ENCODE measurements at places on chromosomes 4 and X.

- no peak for DNase-seq
Measured at GRCh38 chr4:8080754-8081065, 77.9 kb downstream of the ABLIM2 start.

DNA sequence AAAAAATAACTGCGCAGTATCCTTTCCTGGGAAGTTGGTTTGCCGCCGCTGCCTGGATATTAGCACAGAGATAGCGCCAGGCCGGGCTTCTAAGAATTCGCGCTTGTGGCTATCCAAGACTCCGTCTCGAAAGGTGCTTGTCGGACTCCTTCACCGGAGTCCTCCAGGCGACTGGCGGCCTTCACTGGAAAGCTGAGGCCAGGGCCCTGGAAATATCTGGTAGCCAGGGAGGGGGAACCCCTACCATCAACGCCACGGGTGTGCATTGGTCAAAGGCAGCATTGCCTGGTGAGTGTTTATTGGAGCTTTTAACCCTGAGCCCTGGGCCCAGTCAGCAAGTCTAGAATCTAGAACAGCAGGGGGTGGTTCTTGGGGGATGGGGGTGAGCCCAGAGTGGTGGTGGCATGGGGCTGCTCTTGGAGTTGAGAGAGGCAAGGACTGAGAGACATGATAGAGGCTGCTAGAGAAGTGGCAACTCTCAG lies 577 bp upstream of the PIM2 start:
- DNase-seq = no peak

DNA sequence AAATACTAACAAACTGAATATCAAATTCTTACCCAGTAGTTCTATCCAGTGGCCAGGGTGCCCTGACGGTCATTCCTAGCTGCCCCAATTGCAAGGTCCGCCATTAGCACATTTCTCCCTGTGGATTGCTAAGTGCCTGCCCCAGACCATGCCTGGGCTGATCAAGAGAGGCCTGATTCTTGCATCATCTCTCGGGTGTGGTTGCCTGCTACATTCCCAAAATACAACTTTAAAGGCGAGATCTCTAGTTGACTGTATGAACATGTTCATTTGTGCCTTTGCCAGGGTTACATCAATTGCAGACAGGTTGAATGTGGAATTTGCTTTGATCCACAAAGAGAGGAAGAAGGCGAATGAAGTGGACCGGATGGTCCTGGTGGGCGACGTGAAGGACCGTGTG lies 28.0 kb downstream of the PRPS2 start:
- DNase-seq = no peak

DNA sequence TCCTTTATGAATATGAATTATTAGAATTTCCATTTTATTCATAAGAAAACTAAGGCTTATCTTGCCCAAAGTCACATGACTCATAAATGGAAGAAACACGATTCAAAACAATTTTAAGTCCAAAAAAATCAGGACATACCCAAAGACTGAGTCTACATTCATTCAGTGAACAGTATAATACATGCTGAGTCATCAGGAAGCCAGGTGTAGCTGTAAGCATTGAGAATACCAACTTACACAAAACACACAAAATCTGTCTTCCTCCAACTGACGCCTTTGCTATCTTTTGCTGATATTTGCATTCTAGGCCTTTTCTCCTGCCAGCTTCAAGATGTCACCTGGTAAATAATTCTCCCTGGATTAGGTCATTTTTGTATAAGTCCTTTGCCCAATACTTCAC lies 520.1 kb upstream of the GALNT7 start:
- DNase-seq = no peak

DNA sequence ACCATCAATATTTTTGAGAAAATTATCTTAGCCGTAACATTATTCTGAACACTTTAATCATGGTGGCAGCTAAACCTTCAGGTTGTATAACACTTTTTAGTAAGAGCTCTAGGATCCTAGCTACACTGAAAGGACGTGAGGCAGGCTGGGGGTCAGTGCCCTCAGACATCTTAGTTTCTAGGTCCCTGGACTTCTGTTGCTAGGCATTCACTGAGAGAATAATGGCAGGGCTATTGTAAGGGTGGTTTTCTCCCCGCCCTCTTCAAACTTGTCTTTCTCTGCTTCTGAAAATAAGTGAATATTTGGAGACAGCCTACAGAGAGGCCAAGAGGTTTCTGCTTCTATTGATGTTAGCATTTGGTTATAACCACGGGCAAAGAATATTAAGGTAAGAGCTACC lies 15.4 kb upstream of the MMRN1 start:
- DNase-seq = no peak

- DNase-seq = no peak
Measured at GRCh38 chr4:78524009-78524408, 27.6 kb upstream of the ANXA3 start.

DNA sequence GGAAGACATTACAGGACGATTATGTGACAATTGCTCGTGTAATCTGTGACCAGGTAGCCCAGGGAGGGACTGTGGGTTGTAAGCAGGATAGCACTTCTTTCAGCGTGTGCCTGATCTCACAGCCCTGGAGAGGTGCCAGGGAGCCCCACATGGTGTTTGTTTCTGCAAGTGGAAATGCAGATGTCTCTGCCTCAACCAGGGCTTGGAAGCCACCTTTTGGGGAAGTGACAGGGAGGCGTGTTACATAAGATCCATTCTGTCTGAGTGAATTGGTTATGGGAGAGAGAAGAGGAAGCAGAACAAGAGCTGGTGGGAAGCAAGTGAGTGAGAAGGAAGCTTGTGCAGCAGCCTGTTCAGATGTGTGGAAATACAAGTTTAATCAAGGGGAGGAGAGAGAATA lies 104.5 kb upstream of the GATB start:
- no peak for DNase-seq

- no peak for DNase-seq
Measured at GRCh38 chr4:23770011-23770410, 119.8 kb downstream of the PPARGC1A start.

DNA sequence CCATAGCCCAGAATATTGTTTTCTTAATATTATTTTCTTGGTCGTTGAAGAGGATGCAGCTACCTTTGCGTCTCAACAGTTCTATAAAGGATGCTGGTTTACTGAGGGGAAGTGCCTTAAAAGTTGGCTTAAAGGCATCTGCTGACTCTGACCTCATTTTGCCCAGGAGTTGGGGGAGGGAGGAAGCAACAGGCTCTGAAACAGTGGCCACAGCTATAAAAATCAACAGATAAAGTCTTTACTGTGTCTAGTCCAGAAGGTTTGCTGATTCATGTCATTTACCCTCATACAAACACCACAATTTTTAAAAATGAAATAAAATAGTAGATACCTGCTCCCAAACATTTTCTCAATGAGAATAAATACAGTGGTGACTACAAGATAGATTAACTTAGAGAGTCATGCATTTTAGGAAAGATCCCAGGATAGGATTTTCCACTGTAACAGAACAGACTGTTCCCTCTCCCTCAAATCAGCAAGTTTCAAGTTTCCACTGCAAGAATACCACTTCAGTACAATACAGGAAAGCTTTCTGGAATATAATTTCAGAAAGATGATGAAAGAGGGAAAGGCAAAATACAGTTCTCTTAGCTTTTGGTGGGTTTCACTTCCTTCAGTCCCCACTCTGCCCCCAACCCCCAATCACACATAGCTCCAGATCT lies 1.9 kb downstream of the PHKA1 start:
- no peak for DNase-seq

DNA sequence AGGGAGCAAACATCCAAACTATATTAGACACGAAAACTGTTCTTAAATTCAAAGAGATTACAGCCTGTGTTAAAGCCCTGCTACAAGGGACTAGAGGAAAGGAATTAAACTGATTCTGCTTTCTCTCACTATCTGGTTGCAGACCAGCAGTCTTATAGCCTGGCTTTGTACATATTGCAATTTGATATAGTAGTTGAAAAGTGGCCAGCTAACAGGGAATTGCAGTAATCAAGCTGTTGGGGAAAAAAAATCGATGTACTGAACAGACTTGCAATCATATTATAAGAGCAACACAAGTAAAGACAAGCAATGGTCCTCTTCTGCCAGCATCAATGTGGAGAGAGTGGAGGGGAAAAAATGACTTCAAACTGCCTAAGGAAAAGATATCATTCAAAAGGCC lies 364.4 kb upstream of the EPHA5 start:
- no peak for DNase-seq

- DNase-seq = no peak
Measured at GRCh38 chrX:71482228-71482958, 50.5 kb upstream of the OGT start.

GRCh38 chr4:39484582-39485272 lies 25.9 kb downstream of the LIAS start:
- no peak for DNase-seq

DNA sequence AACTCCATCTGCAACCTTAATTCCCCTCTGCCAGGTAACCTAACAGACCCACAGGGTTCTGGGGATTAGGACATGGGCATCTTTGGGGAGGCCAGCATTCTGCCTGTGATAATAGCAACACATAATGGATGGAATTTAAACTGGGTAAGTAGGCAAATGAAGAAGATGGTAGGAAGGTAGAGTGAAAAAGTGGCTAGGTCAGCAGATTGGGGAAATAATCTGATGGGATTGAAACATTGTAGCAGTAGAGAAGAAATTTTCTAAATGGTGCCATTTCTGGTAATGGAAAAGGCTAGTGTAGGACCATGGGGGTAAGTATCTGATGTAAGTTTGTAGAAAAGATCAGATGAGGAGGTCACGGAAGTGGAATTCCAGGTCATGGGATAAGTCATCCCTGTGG lies 3.0 kb upstream of the CT47C1 start:
- DNase-seq = no peak

DNA sequence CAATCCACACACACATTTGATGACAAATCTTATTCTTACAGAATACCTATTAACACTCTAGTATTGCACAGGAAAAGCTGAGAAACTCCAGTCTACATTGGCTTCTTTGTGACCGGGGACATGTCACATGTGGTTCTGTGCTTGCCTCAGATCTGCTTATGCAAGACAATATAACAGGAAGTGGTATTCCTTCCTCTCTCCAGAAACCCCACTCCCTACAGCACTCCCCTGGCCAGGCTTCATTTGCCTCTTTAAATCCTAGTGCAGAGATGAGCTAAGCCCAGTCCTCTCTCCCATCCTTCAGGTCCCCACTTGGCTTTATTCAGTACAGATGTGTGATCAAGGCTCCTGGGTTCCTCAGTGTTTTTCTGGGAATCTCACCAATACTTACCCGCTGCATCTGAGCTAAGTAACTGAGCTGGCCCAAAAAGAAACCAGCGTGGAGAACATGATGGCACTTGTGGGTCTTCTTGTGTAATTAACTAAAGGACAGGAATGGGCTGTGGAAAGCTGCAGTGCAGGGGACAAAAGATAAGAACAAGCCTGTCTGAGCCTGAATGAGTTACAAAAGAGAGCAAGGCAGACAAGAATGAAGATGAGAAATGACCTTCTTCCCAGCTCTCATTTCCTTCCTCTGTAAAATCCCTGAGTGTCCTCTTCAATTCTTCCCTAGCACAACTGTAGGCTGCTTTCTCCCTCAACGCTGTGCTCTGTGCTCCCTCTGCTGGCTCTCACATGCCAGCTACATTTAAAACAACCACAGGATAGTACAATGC lies 105.6 kb downstream of the HNRNPD start:
- peak; percentile 16 for DNase-seq

DNA sequence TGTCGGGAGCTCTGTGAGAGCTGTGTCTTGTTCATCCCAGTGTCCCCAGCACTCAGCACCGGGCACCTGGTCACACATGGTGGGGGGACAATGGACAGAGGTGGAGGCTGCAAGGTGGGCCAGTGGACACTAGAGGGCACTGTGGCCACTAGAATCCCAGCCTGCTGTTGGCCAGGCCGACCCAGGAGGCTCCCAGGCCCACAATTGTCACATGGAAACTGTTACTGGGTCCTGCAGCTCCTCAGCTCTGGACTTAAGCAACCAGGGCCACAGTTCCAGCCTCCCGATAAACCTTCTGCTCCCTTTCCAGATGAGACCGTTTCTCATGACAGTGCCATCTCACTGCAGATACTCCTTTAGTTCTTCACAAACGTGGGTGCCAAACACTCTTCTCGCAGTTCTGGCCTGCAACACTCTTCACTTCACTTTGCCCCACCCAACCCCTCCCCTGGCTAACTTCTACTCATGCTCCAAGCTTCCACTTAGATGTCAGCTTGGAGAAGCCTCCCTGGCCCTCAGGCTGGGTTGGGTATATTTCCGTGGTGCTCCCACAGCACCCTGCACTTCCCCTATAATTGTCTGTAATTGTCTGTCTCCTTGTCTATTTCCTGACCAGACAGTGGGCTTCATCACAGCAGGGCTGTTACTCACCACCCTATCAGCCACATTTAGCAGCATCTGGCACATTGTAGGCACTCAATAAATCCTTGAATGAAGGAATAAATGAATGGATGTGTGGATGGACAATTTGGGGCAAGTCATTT lies 3.5 kb upstream of the IQSEC2 start:
- peak; percentile 42 for DNase-seq
